HEK293T (cell line): ENCODE measurements at places on chromosomes 11 and 22.

DNA sequence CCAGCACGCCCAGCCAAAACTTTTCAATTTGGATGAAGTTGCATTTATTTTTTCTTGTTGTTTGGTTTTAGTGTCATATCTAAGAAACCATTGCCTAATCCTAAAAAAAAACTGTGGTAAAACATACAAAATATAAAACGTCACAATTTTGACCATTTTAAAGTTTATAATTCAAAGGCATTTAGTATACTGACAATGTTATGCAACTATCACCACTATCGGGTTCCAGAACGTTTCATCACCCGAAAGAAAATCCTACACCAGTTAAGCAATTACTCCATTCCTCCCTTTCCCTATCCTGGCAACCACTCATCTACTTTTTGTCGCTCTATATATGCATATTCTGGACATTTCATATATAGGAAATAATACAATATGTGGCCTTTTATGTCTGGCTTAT is 30.5 kb upstream of the PHOX2A start:
- DNase-seq = no peak

GRCh38 chr11:44727373-44728287 is 868 bp downstream of the TSPAN18 start:
- DNase-seq = peak; percentile 93

- DNase-seq = no peak
Observed at GRCh38 chr22:25360411-25360810, 141.0 kb downstream of the CRYBB2 start.

DNA sequence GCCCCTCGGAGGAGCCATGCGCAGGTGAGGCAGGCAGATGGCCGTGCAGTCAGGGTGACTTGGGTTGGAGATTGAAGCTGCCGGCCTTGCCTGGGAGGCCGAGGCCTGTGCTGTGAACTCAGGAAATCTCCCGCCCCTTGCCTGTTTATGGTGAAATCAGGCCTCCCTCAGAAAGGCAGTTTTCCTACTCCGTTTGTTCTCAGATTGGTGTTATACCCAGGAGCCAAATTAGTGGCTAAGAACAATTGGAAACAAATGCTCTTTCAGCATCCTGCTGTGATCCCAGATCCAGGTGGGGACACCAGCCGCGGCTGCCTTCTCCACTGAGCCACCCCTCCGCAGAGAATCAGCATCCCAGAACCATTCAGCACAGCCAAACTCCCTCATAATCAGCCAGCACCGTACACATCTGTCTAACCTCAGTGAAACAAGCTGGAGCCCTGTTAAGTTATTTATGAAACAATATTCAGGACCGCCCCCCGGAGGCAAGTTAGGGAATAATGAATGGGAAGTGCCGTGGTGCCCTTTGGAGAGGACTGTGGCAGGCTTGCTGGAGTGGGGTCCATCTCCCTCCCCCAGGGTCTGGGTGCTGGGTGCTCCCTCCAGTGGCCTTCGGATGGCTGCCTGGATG is 60.0 kb downstream of the PKNOX2 start:
- DNase-seq = peak; percentile 50

DNA sequence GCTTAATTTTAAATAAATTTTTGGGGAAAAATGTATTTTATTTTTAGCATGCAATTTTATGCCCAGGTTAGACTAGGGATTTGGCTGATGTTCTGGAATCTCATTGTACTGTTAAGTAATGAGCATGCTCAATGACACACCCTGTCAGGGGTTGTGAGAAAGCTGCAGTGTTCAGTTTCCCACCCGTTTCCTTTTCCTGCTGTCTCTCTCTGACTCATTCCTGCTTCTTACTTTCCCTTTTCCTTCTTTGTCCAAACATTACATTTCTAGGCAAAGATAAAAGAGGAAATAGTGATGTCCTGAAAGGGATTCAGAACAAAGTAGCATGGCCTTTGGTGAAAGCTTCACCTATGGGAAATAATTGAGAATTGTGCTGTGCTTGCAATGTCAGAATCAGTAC is 22.7 kb downstream of the OOSP3 start:
- DNase-seq = no peak

DNA sequence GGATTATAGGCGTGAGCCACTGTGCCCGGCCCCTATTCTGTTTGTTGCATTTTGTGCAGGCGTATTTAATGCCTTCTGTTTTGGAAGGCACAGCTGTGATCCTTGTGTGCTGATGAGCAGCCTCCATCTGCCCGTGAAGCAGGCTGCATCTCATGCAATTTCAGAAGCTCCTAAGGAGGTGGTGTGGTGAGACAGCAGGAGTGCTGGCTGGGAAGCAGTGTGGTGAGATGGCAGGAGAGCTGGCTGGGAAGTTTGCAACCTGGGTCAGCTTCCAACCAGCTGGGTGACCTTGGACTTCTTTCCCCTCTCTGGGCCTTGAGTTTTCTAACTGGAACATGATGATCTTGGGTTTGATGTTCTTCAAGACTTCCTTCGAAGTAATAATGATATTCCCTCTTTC is 525.1 kb downstream of the TBC1D22A start:
- no peak for DNase-seq

GRCh38 chr11:88950975-88951374 is 114.8 kb downstream of the GRM5 start:
- DNase-seq = no peak

DNA sequence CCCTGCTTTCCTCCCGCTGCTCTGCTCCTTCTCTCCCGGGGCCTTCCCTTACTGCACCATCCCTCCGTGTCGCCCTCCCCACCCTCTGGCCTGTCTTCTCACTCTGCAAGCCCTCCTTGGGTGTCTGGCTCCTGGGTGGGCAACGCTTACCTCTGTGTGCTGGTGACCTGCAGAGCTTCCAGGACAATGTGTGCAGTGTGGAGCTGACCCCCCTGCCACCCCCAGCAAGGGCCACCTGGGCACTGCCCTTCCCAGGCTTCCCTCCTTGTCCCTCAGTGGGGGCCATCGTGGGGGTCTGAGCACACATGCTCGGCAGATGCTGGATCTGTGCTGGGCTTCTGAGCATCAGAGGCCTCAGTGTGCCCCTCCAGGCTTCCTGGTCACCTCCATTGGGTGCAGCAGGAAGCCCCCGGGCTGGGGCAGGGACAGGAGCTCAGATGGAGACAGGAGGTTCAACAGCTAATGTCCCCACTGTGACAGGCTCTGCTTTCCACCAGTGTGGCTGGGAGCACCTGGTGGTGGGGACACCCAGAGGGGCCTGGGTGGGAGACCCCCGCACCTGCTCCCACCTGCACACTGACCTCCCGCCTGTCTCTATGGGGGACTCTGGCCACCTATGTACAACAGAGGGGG is 7.8 kb upstream of the BRSK2 start:
- no peak for DNase-seq

- no peak for DNase-seq
Observed at GRCh38 chr11:31770011-31770700, 41.0 kb downstream of the PAX6 start.

GRCh38 chr11:22807855-22808570 is 21.6 kb downstream of the SVIP start:
- DNase-seq = no peak

- DNase-seq = no peak
Observed at GRCh38 chr11:128783513-128783912, 83.6 kb downstream of the KCNJ1 start.

DNA sequence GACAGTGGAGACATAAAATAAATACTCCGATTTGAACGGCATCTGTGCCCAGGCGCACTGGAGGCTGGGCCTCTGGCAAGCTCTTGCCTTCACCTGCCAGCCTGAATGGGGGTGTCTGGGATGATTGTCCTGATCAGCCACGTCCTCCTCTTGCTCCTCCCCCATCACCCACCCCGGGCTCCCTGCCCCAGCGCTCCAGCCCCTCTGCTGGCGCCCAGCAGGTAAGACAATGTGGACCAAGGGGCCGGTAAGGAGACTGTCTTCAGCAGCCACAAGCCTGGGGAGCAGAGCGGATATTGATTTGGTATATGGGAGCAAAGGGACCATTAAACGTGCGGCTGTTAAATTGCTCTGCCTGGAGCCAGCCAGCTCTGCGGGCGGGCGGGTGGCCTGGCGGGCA is 24.9 kb downstream of the WNT11 start:
- DNase-seq = no peak

DNA sequence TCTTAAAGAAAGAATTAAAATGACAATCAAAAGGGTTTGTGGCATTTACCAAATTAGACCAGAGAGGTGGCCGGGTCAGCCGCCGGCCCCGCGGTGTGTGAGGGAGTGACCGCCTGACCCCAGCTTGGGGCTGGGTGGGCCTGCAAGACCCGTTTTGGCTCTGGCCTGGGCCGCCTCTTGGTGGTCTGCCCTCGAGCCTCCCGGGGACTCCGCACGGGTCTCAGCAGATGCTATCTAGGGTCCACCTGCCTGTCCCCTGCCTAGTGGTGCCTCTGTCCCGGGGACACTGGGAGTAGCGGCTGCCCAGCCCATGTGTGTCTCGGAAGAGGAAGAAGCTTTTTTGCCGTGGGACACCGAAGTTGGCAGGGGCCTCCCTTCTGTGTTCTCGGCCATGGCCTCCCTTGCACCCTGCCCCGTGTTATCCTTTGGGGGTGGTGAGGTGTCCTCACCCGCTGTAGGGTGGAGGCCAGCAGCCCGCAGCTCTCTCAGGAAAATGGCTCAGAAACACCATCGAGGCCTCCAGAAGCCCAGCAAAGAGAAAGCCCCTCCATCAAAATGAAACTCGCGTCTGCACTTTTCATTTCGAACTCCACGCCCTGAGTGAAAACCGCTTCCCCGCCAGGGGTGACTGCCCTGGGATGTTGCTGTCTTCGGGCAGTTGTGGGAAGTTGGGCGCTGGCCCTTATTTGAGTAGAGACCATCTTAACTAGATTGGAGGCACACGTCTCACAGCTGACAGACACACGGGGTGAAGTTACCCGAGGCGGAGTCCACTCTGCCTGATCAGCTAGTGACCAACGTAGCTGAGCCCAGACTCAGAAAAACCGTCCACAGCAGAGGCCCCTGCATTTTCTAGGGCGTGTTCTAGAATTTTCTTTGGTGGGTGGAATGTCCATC is 8.0 kb downstream of the CCND1 start:
- DNase-seq = no peak

DNA sequence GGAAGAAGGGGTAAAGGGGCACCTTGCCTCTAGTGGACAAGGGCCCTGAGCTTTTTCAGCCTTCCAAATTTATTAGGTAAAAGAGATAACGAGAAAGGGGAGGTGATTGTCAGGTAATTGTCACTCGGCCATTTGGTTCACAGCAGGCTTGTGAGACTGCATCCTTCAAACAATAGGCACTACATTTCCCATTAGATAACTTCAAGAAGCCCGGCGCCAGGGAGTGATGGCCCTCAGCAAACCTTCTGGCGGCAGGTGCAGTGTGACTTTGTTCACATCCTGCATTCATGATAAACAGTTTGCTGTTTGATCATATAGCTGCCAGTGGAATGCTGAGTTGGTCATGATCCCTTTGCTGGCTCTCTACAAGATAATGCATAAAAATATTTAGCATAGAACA is 185.1 kb downstream of the CWF19L2 start:
- no peak for DNase-seq
